ENCODE measurements at places on chromosomes 1 and 21.

DNA sequence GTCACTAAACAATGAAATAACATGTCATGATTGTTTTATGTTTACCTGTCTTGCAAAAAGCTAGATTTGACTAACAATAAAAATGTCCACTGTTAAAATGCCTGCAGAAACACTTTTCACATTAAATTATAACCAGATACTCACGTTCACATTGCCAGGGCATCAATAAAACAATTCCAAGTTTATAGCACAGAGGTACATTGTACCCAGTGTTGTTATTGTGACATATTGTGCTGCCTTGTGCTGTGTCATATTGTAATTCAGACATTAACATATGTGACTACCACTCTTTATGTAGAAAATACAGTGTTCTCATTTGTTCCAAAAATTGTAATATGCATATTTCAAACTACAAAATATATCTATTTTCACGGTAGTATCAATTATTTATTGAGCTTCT is 766.1 kb downstream of the NCAM2 start:
- DNase-seq = no peak

DNA sequence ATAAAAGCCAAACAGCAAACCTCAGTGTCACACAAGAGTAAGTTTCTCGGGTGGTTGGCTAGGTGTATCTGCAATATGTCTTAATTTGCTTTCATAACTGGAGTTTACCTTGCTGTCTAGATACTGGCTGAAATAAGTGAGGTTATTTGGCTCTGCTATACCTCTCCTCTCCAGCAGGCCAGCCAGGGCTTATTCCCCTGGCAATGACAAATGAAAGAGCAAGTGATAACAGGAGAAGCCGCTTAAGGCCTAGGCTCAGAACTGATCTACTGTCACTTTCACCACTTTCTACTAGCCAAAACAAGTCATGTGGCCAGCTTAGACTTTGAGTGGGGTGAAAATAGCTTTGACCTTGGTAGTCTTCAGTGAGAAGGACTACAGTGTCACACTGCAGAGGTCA is 4.8 kb upstream of the RPE65 start:
- DNase-seq = peak; percentile 59

DNA sequence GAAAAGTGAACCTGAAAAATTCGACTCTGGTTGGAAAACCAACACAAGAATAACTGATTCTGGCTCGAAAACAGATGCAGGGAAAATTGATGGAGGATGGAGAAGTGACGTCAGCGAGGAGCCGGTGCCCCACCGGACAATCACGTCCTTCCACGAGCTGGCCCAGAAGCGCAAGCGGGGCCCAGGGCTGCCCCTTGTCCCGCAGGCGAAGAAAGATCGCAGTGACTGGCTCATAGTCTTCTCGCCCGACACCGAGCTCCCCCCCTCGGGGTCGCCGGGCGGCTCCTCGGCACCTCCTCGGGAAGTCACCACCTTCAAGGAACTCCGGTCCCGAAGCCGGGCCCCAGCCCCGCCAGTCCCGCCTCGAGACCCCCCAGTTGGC is 1.9 kb downstream of the RUSC1 start:
- DNase-seq = no peak

GRCh38 chr1:53616927-53617326 is 122.0 kb downstream of the GLIS1 start:
- DNase-seq = peak; percentile 54

- no peak for DNase-seq
These were observed 60.8 kb downstream of the EDN2 start for GRCh38 chr1:41423511-41424191.

DNA sequence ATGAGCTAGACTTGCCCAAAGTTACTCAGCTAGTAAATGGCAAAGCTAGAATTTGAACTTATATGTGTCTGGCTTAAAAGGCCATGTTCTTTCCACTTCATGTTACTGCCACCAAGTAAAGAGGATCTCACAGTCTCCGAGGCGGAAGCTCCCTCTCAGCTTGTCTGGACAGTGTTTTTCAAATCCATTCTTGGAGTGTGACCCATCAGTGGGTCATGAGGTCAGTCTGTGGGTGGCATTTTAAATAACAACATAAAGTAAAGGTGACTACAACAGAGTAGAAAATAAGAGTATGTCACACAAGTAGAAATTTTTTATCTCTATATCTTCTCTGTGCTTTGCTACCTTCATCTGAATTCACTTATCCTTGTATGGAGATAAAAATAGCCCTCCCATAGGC is 3.2 kb upstream of the HMGB4 start:
- no peak for DNase-seq

- DNase-seq = no peak
These were observed 979 bp downstream of the RASSF5 start for GRCh38 chr1:206508130-206508889.

- DNase-seq = peak; percentile 65
These were observed 1.2 kb downstream of the SPRR2B start for GRCh38 chr1:153070243-153070642.

GRCh38 chr1:22229379-22229778 is 86.5 kb upstream of the WNT4 start:
- peak; percentile 83 for DNase-seq

DNA sequence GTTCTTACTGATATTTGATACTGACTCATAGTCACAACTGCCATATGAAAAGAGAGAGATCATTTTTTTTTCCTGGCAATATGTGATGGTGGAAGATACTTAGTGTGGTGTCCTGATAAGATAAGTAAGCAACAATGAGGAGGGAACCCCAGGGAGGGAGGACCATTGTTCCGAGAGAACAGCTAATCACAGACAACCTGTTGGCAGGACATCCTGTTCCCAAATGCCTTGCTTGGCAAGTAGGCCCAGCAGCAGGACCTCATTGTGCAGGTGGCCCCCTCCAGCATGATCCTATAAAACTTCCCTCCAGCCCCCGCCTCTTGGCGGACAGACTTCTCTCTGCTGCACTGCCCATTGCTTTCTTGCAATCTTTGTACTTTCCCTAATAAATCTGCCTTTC is 329.4 kb upstream of the CHRM3 start:
- peak; percentile 86 for DNase-seq

- peak; percentile 25 for DNase-seq
These were observed 73.2 kb downstream of the LRRN2 start for GRCh38 chr1:204612326-204612725.

- DNase-seq = peak; percentile 92
These were observed 226.5 kb downstream of the SDCCAG8 start for GRCh38 chr1:243482141-243483022.

GRCh38 chr1:24903011-24903461 is 27.0 kb downstream of the RUNX3 start:
- DNase-seq = no peak

DNA sequence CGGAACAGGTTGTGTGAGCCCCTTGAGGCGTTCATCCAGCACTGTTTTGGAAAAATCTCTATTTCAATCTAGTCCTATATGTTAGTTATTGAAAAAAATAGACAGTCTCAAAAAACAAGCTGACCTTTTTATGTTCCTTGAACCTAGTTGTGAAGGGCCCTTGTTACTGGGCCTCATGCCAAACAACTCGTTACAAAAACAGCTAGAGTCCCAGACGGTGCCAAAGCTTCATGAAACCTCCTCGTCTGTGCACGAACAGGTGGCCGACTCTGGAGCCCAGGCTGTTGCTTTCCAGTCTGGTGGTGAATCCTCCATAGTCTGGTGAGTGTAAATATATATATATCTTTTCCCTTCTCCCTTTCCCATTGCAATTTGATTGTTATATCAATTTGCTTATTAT is at the start of gene CHIA:
Gene CHIA, plus strand, starts transcription at position 222 of the 400 bp plus-strand sequence. CDS start 19,617 bp downstream, outside the sequence.
- no peak for DNase-seq

DNA sequence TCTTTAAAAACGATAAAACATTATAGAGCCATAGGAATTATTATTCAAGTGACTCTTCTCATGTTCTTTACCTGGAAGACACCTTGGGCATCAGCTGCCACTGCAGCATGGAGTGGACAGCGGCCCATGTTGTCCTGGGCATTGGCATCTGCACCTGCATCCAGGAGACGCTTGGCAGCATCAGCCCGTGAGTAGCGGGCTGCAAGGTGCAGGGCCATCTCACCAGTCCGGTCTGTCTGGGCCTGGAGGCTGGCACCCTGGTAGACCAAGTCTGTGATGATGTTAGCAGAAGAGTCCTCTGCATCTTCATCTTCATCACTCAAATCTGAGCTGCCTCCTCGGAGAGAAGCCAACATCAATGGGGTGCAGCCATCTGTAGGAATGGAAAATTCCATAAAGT is 22.9 kb upstream of the ADAM30 start:
- DNase-seq = no peak

- DNase-seq = no peak
These were observed 158.1 kb upstream of the IGSF21 start for GRCh38 chr1:17949511-17949910.

GRCh38 chr1:8955406-8955805 is 9.7 kb downstream of the CA6 start:
- no peak for DNase-seq

GRCh38 chr1:14128096-14128495 is 428.1 kb downstream of the PRDM2 start:
- DNase-seq = no peak

- no peak for DNase-seq
These were observed 29.9 kb downstream of the KRTAP19-8 start for GRCh38 chr21:31008355-31008754.

GRCh38 chr1:154179946-154180687 is 11.8 kb downstream of the TPM3 start:
- DNase-seq = peak; percentile 78

Data from mesendoderm (in vitro differentiated cells).